ENCODE measurements at places on chromosomes 4 and X. TPM values are rescaled to one million over a fixed set of nuclear protein-coding genes. Genes with fewer than 3 reads are reported as not detected.

The AVPR2 gene
- not detected for total RNA-seq

The ZC4H2 gene
- total RNA-seq = 9.5 TPM

The BANK1 gene
- total RNA-seq = 0.82 TPM

- DNase-seq = peak; percentile 24
Measured at GRCh38 chr4:112112590-112113170, 32.6 kb upstream of the FAM241A start.

DNA sequence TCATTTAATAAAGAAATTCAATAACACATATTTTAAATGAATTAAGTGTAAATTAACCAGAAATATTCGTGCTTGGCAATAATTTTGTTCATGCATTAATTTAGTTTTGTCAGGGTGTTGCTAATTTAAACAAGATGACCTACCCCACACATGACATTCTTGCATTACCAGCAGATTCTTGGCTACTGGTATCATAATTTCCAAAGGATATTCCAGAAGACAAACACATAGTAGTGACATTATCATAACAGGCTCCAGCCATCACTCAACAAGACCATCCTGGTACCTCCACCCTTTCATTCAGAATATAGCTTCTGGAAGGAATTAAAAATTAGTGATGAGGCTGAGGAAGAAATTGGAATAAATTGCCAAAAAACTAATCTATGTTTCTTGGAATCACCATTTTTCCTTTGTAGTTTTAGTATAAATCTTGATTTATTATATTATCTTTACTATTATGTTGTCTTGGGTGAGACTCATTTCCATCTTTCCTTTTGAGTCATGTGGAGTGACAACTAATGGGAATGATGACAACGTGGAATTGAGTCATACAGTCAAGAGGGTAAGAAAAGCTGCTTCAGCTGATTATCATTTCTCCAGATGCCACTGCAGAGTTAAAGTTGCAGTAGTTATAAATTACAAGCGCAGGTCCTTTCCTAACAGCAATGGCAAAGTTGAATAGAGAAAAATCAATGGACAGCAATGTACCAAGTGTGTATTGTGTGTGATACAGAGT lies 30.9 kb upstream of the HHIP start:
- no peak for DNase-seq

DNA sequence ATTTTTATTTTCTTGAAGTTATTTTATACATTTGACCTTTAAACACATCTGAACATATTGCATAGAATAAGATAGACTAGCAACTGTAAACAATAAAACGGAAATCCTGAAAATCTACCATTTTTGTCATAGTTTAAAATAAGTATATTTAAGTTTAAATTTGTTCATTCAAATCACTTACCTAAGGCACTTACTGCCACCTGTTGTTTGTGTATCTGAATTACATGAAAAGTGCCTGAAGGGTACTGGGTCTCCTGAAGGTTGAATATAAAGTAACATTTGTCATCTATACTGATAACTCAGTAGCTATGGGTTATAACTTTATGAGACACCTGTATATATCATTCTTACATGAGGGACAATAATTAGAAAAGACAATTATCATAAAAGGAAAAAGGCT lies 38.6 kb downstream of the TRPC5 start:
- no peak for DNase-seq

Data from colonic mucosa (tissue), 4 donors.